ENCODE measurements at places on chromosomes 11 and 22. TPM values are rescaled to one million over a fixed set of nuclear protein-coding genes. Genes with fewer than 3 reads are reported as not detected.

DNA sequence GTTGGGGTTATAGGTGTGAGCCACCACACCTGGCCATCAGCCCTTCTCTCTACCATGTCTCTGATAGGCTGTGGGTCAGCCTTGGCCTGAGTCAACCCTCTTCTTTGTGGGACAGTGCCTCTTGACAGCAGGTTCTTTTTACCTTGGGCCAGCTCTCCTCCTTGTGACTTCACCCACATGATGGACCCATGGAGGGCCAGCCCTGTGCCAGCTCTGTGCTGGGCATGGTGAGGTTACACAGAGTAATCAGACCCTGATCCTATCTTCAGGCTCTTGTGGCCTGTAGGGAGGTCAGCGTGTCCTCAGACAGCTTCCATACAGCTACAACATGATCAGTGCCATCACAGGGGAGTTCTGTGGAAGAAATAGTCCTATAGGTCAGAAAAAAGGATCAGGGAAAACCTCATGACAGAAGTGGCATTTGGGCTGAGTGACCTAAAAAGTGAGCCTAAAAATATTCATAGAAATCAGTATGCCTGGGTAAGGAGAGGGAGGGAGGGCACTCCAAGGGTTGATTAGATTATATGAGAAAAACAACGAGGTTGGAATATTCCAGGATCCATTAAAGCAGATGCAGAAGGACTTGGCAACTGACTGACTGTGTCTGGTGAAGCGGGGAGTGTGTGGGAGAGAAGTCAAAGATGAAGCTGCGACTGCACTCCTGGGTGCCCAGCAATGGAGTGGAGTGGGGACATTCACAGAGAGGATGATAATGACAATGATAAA lies 17.1 kb downstream of the OTOG start:
- DNase-seq: no peak

GRCh38 chr11:84420271-84420670 lies 1134.1 kb upstream of the CCDC90B start:
- no peak for DNase-seq

DNA sequence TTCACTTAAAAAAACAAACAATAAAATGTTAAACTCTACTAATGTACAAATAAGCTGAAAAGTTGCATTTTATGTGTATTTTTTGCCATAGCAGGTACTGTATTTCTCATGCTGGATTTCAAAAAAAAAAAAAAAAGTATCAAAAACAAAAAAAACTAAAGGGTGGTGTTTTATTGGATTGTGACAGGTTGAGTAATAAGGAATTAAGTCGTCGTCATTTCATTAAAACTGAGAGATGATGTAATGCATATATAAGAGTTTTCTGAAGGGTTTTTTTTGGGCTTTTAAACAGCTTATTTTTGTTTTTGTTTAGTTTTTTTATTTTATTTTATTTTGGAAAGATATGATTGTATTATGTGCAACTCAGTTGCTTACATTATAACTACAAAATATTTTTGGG lies 10.9 kb upstream of the ADSL start:
- DNase-seq: no peak

ESAM gene
- total RNA-seq: 0.91 TPM

- peak; percentile 43 for DNase-seq
Observed at GRCh38 chr22:31343235-31344191, 2.6 kb downstream of the PATZ1 start.

TYR gene
- total RNA-seq: not detected

DNA sequence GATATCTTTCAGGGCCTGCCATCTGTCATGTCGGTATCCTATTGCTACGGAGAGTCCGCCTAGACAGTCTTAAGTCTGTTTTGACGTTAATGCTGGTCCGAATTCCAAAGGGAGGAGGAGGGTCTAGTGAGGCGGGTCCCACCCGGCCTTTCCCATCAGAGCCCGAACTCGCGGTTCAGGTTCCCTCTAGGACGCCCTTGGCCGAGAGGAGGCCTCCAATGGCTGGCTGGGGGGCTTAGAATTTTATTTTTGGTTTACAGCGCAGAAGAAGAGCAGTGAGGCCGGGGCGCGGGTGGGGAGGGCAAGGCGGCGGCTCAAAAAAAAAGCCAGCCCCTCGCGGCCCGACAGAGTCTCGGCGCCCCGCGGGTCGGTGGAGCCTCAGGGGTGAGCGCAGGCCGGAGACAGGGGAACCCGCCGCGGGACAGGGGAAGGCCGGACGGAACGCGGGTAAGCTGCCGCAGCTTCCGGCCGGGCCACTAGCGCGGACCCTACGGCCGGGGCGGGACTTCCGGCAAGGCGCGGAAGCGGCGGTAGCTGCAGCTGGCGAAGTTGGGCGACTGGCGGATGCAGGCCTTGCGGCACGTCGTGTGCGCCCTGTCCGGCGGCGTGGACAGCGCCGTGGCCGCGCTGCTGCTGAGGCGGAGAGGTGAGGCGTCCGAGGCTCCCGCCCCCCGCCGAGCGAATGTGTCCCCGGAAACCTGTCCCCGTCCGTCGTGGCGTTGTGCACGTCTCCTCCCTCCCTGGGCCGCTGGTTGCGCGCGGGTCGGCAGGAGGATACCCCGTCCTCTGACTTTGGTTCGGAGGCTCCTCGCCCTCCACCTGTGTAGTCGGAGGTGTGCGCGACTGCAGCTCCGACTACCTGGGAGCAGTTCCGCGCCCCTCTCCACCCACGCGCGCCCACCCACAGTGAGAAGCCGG lies at the start of gene TRMU:
Gene TRMU (plus strand): TSS at position 514 of the 918 bp plus-strand sequence. CDS start 51 bp downstream, at position 565.
- peak; percentile 84 for DNase-seq

GRCh38 chr11:86274503-86274902 lies 27.5 kb upstream of the HIKESHI start:
- DNase-seq: no peak

GRCh38 chr11:19677381-19678080 lies 35.1 kb upstream of the NAV2 start:
- no peak for DNase-seq

OR52A1 gene
- total RNA-seq: not detected

All from activated naive CD8-positive, alpha-beta T cell treated with anti-CD3 and anti-CD28 coated beads, Interleukin-2, amount 10 ng/mL, durations not matched to agents 7 days and 5 days (primary cell).